ENCODE measurements at places on chromosomes 3 and 15.

DNA sequence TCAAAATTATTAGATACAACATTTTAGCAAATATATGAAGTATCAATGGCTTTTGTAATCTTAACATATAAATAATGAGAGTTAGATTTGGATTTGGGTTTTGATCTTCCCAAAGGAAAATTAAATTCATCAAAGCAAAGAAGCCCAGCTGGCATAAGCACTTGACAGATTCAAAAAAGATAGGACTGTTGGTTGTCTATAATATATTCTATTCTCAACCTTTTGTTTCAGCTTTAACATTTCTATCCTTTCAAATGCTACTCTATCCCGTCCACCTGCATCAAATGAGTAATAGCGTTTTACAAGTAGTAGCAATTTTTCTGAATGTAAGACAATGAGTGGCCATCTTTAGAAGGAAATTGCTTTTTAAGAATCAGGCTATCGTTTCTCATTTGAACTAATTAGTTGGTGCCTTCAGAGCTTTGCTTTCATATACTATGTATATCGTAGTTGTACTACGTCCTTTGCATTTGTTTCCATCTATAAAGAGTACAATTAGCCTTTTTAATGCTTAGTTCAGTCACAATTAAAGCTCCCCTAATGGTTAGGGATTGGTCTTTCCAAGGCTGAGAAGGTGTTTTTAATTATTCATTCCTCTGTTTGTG, 278.0 kb downstream of the UBE2E2 start:
- DNase-seq: no peak

DNA sequence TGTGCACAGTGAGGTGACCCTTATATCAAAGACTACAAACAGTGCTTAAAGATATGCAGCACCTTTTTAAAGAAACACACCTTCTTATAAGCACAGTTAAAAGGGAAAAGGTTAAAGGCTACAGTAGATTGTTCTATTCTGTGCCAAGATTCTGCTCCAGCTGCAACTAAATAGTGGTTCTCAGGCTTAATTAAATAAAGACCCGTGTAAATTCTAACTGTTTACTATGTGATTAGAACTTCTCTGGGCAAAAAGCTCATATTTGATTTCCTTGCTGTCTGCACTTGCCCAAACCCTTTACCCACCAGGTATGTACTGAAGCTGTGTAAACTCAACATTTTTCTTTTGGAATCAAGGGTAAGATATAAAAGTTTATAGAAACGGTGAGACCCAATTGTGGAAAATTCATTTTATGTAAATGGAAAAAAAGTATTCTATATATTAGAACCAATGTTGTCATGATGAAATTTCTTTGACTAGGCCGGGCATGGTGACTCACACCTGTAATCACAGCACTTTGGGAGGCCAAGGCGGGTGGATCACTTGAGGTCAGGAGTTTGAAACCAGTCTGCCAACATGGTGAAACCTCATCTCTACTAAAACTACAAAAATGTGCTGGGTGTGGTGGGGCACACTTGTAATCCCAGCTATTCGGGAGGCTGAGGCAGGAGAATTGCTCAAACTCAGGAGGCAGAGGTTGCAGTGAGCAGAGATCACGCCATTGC, 230.6 kb downstream of the MECOM start:
- DNase-seq: no peak

- DNase-seq: no peak
Observed at GRCh38 chr3:149454746-149455145, 19.8 kb upstream of the TM4SF4 start.

DNA sequence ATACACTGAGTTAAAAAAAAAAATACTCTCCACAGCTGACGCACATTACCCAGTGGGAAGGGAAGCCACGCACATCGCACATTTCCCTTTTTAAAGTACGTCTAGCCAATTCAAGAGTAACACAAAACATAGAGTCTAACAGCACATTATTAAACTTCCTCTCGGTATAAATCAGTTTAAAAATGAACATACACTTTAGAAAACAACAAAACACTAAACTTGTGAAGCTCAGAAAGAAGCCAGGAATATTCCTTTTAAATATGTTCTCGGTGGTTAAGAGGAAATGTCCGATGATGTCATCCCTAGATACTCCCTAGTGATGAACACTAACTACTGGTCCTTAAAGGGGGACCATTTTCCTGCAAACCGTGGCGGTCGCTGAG, 721 bp downstream of the MYEF2 start:
- no peak for DNase-seq

DNA sequence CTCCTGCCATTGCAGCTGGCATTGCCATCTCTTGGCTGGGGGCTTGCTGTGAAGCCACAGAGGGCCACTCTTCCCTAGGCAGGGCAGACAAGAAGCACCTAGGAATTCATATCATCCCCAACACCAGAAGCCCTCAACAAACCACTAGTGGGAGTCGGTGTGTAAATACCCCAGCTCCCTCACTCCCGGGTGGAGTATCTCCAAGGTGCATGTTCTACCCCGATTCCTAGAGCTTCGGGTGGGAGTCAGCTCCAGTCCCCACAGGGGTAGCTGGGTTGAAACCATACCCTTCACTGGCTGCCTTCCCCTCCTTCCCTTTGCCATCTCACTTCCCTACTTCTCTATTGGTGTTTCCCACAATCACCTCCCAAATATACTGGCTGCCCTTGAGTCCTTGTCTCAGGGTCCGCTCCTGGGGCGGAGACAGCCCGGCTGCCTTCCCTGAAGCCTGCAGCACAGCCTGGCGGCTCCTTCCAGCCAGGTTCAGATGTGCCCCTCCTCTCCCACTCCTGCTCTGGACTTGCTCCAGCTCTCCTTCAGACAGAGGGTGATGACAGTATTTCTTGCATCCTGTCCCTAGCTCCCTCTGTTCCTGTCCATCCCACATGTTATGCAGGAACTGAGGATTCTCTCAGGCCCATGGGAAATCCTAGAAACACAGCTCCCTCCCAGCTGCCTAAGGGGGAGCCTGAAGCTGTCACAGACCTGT, 33.3 kb downstream of the FAM3D start:
- DNase-seq: no peak

- no peak for DNase-seq
Observed at GRCh38 chr3:197297002-197297401, 1.4 kb downstream of the DLG1 start.

DNA sequence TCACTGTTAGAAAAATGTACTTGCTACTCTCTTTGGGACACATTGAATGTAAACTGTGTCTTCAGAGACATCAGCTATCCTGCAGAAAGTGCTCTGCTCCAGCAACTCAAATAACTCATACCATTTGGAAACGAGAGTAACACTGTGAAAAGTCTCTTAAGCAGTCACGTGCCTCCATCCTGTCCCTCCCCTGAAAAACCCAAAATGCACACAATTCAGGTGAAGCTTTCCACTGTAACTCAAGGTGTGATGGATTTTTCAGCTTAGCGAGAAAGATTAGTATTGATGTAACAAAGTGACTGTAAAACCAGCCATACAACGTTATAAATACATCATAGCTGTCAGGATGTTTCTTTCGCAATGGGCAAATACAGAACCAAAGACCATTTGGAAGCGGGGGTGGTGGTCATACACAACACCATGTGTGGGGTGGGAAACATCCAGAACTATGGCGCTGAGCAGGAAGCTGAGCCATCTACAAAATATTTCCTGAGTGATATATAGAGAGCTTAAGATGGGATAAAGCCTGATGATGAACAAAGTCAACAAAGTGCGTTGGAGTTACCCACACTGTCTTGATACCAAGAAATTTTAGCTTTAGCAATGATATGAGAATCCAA, 332.3 kb downstream of the FOXP1 start:
- no peak for DNase-seq

- DNase-seq: no peak
Observed at GRCh38 chr3:193572426-193572908, 17.8 kb upstream of the ATP13A4 start.

- no peak for DNase-seq
Observed at GRCh38 chr3:72123908-72124441, 339.0 kb upstream of the PROK2 start.

DNA sequence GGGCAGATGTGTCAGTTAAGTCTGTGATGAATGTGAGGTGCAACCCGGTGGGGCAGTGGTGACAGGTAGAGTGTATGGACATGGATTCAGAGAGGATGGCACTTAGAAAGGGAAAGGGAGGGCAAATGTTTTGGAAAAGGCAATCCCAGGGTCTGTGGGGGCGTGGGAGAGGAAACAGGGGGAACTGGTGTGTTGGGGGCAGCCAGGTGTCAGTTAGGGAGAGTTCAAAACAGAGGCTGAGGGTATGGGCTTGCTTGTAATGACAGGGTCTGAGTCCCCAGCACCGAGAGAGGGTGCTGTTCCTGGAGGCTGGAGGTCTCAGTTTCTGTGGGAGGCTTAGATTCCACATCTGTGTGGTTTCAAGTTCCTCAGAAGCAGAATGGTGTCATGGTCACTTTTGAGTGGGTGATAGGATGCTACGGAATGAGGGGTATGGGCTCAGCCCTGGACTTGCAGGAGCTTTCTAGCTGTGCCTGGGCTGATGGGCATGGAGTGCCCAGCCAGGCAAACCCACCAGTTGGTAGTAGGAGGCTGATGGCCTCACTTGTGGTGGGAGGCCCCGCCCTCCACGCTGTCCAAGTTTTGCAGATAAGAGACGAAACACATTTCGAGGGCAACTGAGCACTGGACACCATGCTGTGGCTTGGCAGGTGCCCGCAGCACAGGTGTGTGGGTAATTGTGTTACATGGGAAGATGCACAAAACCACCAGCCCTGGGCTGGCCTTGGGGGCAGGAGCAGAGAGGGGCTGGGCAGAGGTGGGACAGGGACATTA, 209.4 kb downstream of the RPLP1 start:
- no peak for DNase-seq

GRCh38 chr15:69852916-69853315, 244.8 kb downstream of the TLE3 start:
- no peak for DNase-seq

GRCh38 chr3:154389861-154390260, 40.1 kb downstream of the GPR149 start:
- no peak for DNase-seq

- no peak for DNase-seq
Observed at GRCh38 chr3:13108861-13109260, 35.6 kb upstream of the IQSEC1 start.

GRCh38 chr3:149277331-149277813, 55.7 kb upstream of the CP start:
- no peak for DNase-seq

DNA sequence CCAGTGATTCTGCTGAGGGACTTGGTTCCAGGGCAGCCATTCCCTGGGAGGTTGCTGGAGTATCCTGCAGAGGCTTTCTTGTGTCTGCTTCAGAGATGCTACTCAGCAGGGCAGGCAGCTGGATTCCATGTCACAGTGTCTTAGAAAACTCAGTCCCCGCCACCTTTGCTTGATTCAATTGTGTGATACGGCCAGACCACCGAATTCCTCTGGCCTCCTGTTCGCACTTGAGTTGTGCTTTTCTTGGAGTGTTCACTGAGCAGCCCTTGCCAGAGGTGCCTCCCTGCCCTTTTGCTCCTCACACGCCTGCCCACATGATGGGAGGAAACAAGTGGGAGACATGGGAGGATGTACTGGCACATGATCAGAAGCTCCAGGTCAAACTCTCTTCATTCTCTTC, 19.6 kb upstream of the SHC4 start:
- no peak for DNase-seq
